ENCODE measurements at places on chromosomes 7 and 10. TPM values are rescaled to one million over a fixed set of nuclear protein-coding genes. Genes with fewer than 3 reads are reported as not detected.

- no peak for DNase-seq
Observed at GRCh38 chr7:14590206-14590605, 312.3 kb downstream of the DGKB start.

DNA sequence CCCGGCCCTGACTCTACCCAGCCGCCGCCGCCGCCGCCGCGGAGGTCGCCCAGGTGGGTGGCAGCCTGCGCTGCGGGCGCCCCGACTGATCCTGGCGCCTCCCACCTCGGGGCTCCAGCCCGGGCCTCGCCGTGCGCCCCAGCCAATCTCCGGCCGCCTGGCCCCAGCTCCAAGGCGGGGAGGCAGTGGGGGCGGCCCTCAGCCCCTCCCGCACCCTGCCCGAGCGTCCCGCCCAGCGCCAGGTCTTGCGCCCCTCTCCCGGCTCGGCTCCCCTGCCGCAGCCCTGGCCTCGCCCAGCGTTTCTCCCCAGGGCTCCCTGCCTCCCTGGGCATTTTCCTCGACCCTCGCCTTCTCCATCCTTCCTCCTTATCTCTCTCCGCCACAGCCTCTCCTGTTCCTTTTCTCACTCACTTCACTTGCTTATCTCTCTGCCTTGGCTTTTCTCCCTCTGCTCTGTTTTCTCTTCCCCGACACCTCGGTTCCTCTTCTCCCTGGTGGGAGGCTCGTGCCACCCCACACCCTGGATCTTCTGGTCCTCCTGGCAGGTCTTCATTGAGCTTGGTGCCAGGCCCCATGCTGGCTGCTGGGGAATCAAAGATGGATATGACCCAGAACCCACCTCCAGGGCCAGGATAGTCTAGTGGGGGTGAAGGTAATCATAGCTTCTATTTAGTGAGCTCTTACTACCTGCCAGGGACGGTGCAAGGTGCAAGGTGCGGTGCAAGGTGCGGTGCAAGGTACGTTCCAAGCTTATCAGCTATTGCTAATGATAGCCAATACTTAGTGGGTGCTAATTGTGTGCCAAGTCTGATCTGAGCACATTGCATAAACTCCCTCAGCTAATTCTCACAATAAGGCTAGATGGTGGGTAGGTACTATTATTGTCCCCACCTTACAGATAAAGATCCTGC, at the start of gene SFRP5:
TSS of gene SFRP5 (minus strand) at position 87 of the 911 bp plus-strand sequence. CDS start 166 bp downstream, outside the sequence.
- no peak for DNase-seq

GRCh38 chr7:99562832-99563231, 4.4 kb downstream of the ZNF655 start:
- peak; percentile 99 for DNase-seq

- DNase-seq: peak; percentile 46
Observed at GRCh38 chr10:20598590-20598989, 298.5 kb downstream of the NEBL start.

Gene RSPH10B2
- total RNA-seq: not detected

DNA sequence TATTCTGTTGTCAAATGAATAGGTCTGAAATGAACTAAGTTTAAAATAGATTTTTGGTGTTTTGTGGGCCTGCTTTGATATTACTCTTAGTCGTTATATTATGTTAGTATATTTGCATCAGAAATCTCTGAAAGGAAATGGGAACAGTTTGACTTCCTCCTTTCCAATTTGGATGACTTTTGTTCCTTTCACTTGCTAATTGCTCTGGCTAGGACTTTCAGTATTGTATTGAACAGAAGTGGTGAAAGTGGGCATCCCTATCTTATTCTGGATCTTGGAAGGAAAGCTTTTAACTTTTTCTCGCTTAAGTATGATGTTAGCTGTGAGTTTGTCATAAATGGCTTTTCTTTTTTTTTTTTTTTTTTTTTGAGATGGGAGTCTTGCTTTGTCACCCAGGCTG, 273.6 kb upstream of the DKK1 start:
- no peak for DNase-seq

GRCh38 chr7:20408467-20408826, 77.7 kb downstream of the ITGB8 start:
- peak; percentile 86 for DNase-seq

Gene NRP1
- 308 TPM for total RNA-seq

All from RPMI7951 (cell line).